ENCODE measurements at places on chromosomes 5 and 9.

DNA sequence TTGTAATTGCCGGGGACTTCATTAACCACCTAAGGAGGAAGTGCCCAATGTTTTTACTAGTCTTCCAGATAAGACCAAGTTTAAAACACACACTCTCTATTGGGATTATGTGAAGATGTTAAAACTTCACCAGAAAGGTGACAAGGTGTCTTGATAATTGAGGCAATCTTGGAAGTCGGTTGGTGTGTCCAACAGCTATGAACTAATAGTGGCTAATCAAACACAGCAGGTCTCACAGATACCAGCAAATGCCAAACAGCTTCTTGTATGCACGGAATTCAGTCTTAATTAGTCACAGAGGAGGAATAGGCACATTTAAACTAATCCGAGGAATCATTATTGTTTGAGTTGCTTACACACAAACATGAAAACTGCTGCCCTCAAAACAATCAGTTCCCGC lies 214.5 kb downstream of the SEC61B start:
- DNase-seq: no peak

- no peak for DNase-seq
These were observed 81.1 kb downstream of the PJA2 start for GRCh38 chr5:109328626-109329025.

- DNase-seq: no peak
These were observed 11.9 kb downstream of the SEC16A start for GRCh38 chr9:136470792-136471469.

GRCh38 chr5:32903613-32904012 lies 192.5 kb downstream of the NPR3 start:
- DNase-seq: no peak

Measured in uterus (tissue), 4 donors.